ENCODE measurements at places on chromosomes 2 and 18.

- no peak for DNase-seq
These were observed 1552.9 kb upstream of the SLC39A10 start for GRCh38 chr2:194103941-194104659.

GRCh38 chr2:224347176-224348051, 54.5 kb downstream of the FAM124B start:
- no peak for DNase-seq

DNA sequence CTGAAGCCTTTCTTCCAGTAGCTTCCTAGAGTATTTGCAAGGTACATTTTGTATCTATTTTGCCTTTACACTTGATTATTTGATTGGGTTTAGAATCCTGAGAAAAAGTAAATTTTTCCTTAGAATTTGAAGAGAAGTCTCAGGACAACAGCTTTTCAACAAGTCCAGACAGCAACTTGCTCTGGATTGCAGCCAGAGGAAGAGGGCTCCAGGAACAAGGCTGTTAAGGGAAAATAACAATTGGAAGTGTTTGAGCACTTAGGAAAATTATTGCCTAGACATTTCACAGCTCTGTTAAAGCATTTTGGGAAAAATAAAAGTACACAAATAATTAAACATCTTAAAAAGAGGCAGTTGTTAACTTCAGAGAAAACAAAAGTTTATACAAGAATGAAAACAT, 58.3 kb upstream of the RAPGEF4 start:
- no peak for DNase-seq

DNA sequence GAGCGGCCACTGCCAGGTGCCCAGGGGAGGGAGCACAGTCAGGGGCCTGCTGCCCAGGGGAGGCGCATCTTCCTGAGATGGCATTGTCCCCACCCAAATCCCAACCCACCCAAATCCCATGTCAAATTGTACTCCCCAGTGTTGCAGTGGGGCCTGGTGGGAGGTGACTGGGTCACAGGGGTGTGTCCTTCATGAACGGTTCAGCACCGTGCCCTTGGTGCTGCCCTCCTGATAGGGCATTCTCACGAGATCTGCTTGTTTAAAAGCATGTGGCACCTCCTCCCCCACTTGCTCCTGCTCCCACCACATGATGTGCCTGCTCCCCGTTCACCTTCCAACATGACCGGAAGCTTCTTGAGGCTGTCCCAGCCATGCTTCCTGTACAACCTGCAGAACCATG, 27.6 kb downstream of the ANKMY1 start:
- no peak for DNase-seq
